ENCODE measurements at places on chromosomes 2 and 18.
A peak's percentile ranks its signal among the peaks of the same experiment; 100 is the strongest.

- DNase-seq = peak; percentile 94
Measured at GRCh38 chr2:205024822-205025518, 479.7 kb downstream of the PARD3B start.

DNA sequence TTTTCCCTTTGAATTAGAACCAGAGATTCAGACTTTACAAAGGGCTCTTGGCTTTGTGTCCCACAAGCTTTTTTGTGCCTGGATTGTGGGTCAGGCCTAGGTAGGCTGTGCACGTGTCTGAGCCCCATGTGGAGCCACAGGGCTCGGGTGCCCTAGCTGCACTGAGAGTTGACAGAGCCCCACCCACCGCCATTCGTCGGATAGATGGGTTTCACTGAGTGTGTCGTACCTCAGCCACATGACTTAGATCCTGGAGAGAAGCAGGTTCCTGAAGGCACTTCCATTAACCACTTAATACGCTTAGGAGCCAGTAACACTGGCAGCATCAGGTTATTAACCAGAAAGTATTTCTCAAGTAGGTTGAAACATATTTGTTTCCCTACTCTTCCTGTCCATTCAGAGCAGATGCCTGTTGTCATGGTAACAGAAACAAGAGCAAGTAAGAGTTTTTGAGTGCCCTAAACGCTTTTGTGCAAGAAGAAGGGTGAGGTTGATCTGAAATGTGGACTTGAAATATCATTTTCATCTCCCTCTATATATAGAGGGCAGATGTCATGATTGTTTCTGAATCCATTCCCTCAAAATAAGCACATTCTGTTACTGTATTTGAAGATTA, 30.0 kb downstream of the ADCYAP1 start:
- DNase-seq = no peak

DNA sequence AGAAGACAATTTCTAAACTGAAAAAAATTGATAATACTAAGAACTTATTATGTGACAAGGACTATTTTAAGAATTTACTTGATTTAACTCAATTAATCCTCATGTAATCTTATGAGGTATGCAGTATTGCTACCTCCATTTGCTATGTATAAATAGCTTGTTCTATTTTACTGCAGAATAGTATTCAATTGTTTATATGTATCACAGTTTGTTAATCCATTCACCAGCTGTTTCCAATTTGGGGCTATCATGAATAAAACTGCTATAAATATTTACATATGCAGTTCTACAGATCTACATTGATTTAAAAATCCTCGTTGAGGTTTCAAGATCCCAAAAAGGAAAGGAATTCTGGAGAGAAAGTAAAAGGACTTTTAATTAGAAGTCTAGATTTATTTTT, 54.8 kb upstream of the DOCK10 start:
- DNase-seq = no peak

- DNase-seq = no peak
Measured at GRCh38 chr2:41710944-41711343, 336.9 kb upstream of the PKDCC start.

- DNase-seq = no peak
Measured at GRCh38 chr2:177733-178132, 86.1 kb downstream of the SH3YL1 start.

DNA sequence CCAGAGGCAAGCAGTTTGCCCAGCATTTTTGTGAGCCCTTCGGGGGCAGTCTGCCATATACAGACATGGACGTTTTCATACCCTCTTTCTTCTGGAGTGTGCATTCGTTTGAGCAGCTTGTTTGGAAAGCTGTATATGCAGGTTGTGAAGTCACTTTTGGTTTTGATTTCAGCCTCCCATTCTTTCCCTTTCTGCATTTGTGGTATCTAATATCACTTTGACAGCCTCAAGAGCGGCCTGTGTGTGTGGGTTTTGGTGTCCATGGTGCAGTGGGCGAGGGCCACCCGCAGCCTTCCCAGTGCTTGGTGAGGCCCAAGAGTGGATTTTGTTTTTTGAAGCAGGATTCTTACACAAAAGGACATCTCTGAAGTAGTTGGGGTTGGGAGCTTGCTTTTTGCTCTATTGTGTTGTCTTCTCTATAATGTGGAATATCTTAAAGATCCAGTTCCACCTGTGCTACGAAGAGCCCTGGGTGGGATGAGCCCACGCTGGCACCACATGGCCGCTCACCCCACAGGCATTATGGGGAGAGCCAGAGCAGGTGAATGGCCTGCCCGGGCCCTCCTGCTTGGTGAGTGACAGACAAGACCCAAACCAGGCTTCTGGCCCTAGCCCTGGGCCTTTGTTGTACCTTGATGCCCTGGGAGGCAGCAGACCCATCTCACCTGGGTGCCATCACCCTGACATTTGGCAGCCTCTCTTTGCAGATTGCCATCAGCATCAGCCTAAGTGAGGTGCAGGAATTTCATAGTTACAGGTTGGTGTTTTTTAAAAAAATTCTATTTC, 29.5 kb downstream of the INPP4A start:
- no peak for DNase-seq

DNA sequence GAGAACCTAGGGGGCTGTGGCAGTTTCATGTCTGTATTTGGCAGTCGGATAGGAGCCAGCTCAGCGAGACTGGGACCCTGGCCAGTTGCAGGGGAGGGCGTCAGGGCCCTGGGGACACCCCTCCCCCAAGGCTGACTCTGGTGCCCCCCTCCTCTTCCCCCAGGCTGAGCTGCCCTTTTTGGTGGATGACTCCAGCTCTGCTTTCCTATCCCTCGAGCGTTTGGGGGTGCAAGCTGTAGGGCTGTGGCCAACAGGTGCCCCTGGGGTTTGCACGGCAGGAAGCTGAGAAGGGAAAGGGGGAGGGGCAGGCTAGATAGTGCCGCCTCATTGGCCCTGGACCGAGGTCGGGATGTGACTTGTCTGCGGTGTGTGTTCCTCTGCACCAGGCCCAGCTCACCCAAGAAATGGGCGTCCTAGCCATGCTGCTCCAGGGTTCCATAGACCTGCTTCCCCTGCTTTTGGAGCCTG, 26.4 kb downstream of the SPEG start:
- DNase-seq = no peak

- no peak for DNase-seq
Measured at GRCh38 chr2:42906111-42906556, 113.8 kb upstream of the HAAO start.

- DNase-seq = no peak
Measured at GRCh38 chr2:38581193-38582147, 21.3 kb downstream of the HNRNPLL start.

DNA sequence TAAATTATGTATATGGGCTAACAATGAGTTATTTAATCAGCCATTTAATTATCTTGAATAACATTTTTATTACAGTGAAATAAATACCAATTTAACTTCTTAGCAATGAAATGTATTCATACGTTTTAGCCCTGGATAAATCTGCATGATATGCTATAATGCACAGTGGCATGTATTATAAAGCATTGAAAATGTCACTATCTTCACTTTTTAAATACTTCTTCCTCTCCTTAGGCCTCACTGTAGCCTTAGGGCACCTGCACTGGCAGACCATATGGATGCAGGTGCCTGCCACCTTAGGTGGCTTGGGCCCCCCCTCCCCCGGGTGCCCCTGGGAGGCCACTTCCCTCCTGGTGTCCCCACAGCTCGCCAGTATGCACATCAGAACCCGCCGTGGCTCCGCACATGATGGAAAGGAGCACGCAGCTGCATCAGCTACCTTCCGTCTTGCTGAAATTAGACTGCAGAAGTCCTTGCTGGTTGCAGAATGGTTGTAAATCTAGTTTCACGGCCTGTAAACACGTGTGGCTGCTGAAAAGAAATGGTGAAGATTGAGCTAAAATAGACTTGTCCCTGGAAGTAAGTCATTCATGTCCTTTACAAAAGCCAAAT, 56.7 kb downstream of the ADI1 start:
- no peak for DNase-seq

- DNase-seq = no peak
Measured at GRCh38 chr2:98295721-98296414, 50.4 kb upstream of the CNGA3 start.

DNA sequence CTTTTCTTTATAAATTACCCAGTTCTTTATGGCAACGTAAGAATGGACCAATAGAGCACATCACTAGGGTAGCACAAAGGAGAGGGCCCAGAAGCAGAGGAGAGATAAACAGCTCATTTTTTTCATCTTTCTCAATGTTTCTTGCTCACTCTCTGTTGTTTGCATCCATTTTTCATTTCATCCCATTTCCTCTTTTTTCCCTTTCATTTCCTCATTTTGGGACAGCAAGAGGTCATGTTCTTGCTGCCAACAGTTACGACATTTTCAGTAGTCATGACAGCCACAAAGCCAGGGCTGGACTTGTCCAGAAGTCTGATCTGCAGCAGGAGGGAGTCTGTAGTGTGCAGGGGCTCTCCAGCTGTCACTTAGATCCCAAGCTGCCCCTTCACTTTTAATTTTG, 52.7 kb upstream of the CYP1B1 start:
- no peak for DNase-seq

- no peak for DNase-seq
Measured at GRCh38 chr2:144832048-144832447, 312.1 kb upstream of the ZEB2 start.

- peak; percentile 81 for DNase-seq
Measured at GRCh38 chr2:176085861-176086771, 2.4 kb upstream of the EVX2 start.

DNA sequence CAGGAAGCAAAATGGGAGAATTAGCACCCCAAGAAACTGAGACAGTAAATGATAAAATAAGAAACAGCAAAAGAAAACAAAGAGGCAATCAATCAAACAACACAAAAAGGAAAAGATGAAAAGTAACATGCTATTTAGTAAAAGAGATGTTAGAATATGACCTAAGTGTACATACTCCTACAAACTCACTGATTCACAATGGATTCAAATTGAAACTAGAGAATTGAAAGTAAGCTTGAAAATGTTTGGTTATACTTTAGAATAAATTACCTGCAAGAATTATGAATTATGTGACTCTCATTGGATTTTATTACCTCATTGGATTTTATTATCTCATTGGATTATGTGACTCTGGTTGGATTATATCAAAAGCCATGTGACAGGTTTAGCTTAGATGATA, 22.8 kb upstream of the CCNYL1 start:
- no peak for DNase-seq

DNA sequence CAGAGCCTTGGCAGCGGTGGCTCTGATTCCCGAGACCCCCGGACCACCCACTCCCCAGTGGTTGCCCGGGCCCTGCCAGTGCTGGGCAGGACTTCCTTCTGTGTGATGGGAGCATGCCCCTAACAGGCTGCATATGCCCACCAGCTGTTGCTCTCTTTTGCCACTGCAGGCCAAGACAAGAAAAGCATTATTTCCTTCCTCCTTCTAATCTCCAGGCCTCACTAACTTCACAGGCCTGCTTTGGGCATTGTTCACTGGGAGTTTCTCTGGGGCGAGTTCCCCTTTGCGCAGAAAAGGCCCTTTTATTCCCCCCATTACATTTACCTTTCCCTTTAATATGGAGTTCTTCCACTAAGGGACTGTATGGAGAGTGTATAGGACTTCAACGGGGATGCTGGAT, 249.1 kb upstream of the SIX2 start:
- DNase-seq = peak; percentile 40

- no peak for DNase-seq
Measured at GRCh38 chr2:224772494-224772893, 56.3 kb upstream of the CCDC195 start.

- DNase-seq = peak; percentile 21
Measured at GRCh38 chr2:128403814-128404708, 85.4 kb upstream of the HS6ST1 start.

GRCh38 chr2:42109959-42110640, 59.1 kb upstream of the EML4 start:
- no peak for DNase-seq

- peak; percentile 57 for DNase-seq
Measured at GRCh38 chr2:112623913-112624777, 21.6 kb upstream of the SLC20A1 start.

- peak; percentile 94 for DNase-seq
Measured at GRCh38 chr2:46163804-46164528, 133.2 kb upstream of the EPAS1 start.

DNA sequence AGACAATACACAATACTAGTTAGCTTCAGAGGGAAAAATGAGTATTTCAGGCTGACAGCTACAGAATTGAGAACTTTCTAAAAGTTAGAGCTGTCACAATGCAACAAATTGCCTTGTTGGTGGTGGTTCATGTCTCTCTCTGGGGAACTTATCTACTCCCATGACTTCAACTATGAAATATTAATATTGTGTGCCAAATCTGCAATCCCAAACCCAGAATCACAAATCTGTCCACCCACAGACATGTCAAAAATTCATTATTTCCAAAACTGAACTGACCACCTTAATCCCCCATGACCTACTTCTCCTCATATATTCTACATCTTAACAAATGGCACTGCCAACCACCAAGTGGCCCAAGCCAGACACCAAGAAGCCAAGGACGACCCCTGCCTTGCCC, 143.5 kb downstream of the TCF4 start:
- no peak for DNase-seq

- DNase-seq = peak; percentile 17
Measured at GRCh38 chr2:8441986-8442385, 239.9 kb upstream of the ID2 start.

GRCh38 chr2:183195998-183196409, 71.8 kb downstream of the NUP35 start:
- DNase-seq = no peak

GRCh38 chr18:49638209-49638785, 76.4 kb downstream of the LIPG start:
- DNase-seq = peak; percentile 34

Measured in islet precursor cell (in vitro differentiated cells).